ENCODE measurements at places on chromosomes 6 and 20.

DNA sequence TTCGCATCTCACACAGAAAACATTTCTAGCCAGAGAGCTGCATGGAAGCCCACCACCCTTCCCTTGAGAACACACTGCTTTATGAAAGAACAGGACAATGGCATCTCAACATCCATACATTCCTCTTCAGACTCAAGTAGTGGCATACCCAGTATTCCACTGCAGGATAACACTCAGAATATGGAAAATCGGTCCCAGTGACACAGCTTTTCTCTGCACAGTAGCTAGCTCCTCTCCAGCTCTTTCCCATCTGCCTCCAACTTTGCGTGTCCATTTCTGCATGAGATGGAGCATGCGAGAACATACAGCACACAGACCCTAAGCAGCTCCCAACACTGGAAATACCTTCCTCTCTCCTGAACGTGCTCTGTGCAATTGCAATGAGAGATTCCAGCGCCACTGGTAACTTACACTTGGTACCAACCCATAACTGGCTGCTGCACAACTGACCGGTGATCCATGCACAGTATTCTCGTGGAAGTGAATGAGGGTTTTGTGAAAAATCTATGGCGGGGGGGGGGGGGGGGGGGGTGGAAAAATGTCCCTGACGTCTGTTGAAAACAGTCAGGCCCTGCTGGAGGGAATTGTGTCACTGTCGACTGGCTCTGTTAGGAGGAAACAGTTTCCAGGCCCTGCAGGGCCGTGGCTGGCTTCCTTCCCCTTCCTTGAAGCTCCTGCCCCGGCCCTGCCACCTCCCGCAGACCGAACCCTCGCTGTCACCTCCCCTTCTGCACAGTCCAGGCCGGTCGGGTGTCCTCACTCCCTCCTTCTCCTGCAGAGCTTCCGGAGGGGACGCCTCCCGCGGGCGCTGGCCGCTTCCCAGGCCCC, 265.9 kb upstream of the QKI start:
- no peak for DNase-seq

DNA sequence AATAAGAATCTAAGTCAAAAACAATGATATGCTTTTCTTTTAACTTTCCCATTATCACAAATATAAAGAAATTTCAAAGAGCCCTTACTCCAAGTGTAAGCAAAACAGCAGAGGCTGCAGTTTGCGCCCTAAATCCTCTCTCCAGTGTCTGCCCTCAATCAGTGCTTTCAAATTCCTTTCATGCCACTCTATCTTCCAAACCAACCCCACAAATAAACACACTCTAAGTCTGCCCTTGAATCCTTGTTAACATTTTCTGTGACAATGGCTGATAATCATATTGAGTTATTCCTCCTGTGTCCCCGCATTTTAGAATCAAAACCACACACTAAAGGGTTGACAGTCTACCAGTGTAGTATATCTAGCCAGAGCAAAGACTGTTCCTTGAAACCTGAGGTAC, 317.9 kb upstream of the MARCKS start:
- DNase-seq = no peak

- no peak for DNase-seq
These were observed 2.1 kb downstream of the MYL9 start for GRCh38 chr20:36543184-36544133.

GRCh38 chr6:170449835-170450753, 103.0 kb downstream of the PSMB1 start:
- DNase-seq = no peak

GRCh38 chr6:103113416-103113815, 1719.9 kb downstream of the GRIK2 start:
- DNase-seq = no peak

GRCh38 chr6:42506070-42506469, 54.3 kb upstream of the TRERF1 start:
- DNase-seq = no peak

DNA sequence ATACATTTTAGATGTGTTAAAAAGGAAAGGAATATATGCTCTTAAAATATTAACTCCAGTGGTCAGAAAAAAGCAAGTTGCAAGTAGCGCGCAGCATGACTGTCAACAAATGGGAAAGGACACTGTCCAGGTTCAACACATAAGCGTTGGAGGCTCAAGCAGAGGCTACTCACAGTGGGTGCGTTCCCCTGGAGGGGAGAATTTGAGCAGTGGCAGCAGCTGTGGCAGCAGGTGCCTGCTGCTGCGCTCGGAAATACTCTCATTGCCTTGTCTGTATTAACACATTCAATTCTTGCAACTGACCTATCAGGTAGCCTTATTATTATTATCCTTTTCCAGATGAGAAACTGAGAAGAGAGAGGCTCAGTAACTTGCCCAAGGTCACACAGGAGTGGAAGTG, 21.9 kb upstream of the CCN6 start:
- DNase-seq = no peak

DNA sequence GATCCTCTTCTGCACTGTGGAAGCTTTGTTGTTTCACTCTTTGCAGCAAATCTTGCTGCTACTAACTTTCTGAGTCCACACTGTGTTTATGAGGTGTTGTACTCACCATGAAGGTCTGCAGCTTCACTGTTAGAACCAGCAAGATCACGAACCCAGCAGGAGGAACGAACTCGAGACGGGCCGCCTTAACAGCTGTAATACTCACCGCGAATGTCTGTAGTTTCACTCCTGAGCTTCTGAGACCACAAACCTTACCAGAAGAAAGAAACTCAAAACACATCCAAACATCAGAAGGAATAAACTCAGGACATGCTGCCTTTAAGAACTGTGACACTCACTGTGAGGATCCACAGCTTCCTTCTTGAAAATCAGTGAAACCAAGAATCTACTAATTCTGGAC, 48.1 kb upstream of the MBOAT1 start:
- DNase-seq = no peak

GRCh38 chr20:51318058-51318949, 224.2 kb downstream of the NFATC2 start:
- peak; percentile 11 for DNase-seq

GRCh38 chr6:169292338-169293124, 38.9 kb upstream of the THBS2 start:
- DNase-seq = no peak

- no peak for DNase-seq
These were observed 726 bp upstream of the ARFGEF3 start for GRCh38 chr6:138161088-138161337.

DNA sequence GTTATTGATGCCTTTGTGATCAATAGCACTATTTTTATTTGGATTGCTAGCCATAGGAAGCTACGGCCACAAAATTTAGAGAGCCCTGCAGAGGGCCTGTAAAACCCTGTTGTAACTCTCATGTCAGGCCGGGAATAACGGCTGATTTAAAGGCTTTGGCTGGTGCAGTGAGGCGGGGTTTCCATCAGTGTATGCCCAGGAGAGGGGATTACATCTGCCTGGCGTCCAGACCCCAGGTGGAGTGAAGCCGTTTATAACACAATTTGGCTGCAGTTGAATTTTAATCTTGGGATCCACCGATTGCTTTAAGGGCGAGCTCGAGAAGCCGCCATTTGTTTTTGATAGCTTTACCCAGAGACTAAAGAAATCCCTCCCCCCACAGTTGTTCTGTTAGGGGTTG, 29.1 kb upstream of the APCDD1L start:
- no peak for DNase-seq

- no peak for DNase-seq
These were observed 534.7 kb upstream of the JARID2 start for GRCh38 chr6:14711056-14711703.

GRCh38 chr6:36128073-36128472, 2.2 kb upstream of the MAPK13 start:
- DNase-seq = no peak

GRCh38 chr6:154399097-154399496, 42.5 kb upstream of the IPCEF1 start:
- DNase-seq = no peak

DNA sequence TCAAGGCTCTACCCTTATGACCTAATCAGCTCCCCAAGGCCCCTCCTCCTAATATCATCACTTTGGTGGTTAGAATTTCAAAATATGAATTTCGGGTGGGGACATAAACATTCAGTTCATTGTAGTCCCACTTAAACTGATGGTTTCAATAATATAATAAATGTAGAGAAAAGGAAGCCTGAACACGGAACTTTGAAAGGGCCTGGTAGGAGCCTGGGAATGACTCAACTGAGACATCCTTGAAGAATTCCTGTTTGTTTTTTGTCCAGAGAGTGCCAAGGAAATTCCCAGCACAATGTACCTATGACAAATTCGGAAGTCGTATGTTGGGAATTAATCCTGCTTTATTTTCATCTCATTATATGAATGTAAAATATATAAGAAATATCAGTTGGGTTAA, 457.9 kb downstream of the PLCB1 start:
- no peak for DNase-seq

GRCh38 chr6:53547166-53547810, 2.4 kb upstream of the GCLC start:
- no peak for DNase-seq

GRCh38 chr6:10368861-10369260, 46.0 kb downstream of the TFAP2A start:
- DNase-seq = no peak

- DNase-seq = peak; percentile 52
These were observed 110.8 kb upstream of the MLN start for GRCh38 chr6:33914645-33915044.

DNA sequence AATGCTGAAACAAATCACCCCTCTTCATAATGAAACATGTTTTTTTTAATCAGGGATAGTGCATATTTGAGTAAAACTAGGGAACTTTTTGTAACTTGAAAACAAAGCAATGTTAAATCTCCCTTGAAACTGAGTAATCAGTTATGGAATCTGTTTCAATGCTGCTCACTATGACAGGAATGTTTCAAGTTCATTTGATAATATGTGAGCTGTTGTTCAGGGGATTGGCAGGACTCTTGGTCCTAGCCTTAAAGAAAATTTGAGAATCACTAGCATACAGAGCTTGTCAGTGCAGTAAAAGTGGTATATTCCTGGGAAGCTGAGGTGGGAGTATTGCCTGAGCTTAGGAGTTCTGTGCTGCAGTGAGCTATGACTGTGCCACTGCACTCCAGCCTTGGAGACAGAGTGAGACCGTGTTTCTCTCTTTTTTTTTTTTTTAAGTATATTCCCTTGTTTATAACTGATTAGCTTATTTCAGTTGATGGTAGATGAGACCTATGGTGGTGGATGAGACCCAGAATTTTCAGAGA, 21.6 kb upstream of the CALHM6 start:
- no peak for DNase-seq

DNA sequence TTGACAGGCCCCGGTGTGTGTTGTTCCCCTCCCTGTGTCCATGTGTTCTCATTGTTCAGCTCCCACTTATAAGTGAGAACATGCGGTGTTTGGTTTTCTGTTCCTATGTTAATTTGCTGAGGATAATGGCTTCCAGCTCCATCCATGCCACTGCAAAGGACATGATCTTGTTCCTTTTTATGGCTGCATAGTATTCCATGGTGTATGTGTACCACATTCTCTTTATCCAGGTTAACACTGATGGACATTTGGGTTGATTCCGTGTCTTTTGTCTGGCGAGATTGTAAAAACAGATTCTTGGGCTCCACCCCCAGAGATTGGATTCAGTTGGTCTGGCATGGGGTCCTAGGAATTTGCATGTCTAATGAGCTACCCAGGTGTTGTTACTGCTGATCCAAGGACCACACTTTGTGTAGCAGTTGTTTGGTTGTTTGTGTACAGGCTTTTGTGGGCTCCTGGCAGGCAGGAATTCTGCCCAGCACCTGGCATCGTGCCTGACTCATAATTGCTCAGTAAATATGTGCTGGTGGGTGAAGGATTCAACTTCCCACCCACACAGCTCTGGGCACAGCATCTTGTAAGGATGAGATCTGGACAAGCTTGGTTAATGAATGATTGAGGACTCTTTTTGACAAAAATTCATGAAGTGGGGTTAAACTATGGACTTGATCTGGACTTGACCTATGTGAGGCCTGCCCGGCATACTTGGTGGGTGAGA, 5.2 kb downstream of the TOX2 start:
- DNase-seq = no peak

- DNase-seq = no peak
These were observed 8.9 kb downstream of the NT5E start for GRCh38 chr6:85458782-85459181.

- no peak for DNase-seq
These were observed 23.2 kb downstream of the LAMA4 start for GRCh38 chr6:112231164-112231563.

- no peak for DNase-seq
These were observed 752.2 kb upstream of the MARCKS start for GRCh38 chr6:113104951-113105350.

DNA sequence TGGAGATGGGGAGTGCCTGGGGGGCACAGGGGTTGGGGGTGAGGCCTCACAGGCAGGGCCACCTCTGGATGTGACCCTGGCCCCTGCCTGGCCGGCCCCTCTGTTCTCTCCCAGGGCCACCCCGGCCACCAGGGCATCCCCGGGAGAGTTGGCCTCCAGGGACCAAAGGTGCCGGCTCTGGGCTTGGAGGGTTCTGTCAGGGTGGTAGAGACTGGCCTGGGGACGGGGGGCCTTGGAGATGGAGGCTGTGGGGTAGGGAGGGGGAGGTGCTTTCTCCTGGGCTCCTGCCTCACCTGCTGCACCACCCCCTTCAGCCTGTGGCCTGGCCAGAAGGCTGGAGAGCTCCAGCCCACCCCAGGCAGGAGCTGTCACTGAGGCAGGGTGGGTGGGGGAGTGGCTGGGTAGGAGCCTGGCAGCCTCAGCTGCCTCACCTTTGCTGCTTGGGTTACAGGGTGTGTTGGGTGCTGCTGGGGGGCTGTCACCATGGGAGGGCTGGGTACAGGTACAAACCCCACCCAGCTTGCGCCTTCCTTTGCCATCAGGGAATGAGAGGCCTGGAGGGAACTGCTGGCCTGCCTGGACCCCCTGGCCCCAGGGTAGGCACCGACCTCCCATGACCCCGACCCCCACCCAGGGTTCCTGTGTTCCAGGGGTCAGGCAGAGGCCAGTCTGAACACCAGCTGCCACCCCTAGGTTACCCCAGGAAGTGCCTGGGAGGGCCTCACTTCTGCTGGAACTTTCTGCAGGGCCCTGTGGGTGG, 32.7 kb downstream of the COL20A1 start:
- no peak for DNase-seq

GRCh38 chr6:128500749-128501600, 19.4 kb downstream of the PTPRK start:
- DNase-seq = no peak

GRCh38 chr6:146582857-146583256, 15.9 kb upstream of the ADGB start:
- DNase-seq = no peak

GRCh38 chr6:31720196-31720770, 1.3 kb downstream of the LY6G6C start:
- DNase-seq = no peak

- DNase-seq = no peak
These were observed 48.7 kb downstream of the KCTD20 start for GRCh38 chr6:36491378-36491965.

Measured in T-cell (primary cell).